ENCODE measurements at places on chromosomes 6 and 20. TPM values are rescaled to one million over a fixed set of nuclear protein-coding genes. Genes with fewer than 3 reads are reported as not detected.

- H3K27me3 ChIP-seq, result no peaks in the 10 kb centered on the region
- no peak overlapping the region for H3K4me3 ChIP-seq
- no peak for DNase-seq
- H3K4me1 ChIP-seq, result no peaks in the 10 kb centered on the region
- H3K27ac ChIP-seq, result no peak overlapping the region
These were observed 12.5 kb upstream of the BCKDHB start for GRCh38 chr6:80094017-80094416.

- H3K36me3 ChIP-seq, result no peaks in the 10 kb centered on the region
- H3K4me3 ChIP-seq, result no peak overlapping the region
- no peaks in the 10 kb centered on the region for H3K27me3 ChIP-seq
- no peaks in the 10 kb centered on the region for H3K4me1 ChIP-seq
- no peak for DNase-seq
These were observed 184.4 kb downstream of the PRL start for GRCh38 chr6:22112461-22112860.

- H3K36me3 ChIP-seq, result no peaks in the 10 kb centered on the region
- DNase-seq, result no peak
- H3K27ac ChIP-seq, result no peak overlapping the region
- H3K4me1 ChIP-seq, result no peaks in the 10 kb centered on the region
These were observed 229.0 kb downstream of the FOXC1 start for GRCh38 chr6:1838604-1839213.

COL9A3 gene
- 50.6 TPM for total RNA-seq

GRCh38 chr6:18087396-18088165 is 34.9 kb downstream of the NHLRC1 start:
- no peak overlapping the region for H3K27ac ChIP-seq
- no peaks in the 10 kb centered on the region for H3K27me3 ChIP-seq
- H3K4me3 ChIP-seq, result no peak overlapping the region

DNA sequence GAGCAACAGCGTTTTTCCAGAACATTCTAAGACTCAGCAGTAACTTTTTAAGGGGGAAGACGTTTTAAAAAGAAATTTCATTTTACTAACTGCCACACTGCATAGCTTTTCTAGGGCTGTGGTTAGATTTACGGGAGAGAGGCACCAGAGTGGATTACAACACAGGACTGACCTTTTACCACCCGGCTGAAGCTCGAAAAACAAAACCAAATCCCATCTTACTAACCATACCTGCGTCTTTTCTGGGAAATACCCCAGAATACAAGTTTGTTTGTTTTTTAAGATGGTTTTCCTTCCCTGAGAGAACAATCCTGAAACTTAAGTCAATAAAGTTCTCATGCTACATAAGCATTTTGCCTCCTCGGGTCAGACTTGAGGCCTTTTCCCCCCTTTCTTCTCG is 209.3 kb upstream of the SOX4 start:
- no peak overlapping the region for H3K27ac ChIP-seq
- no peak overlapping the region for H3K4me3 ChIP-seq
- no peak for DNase-seq
- no peaks in the 10 kb centered on the region for H3K4me1 ChIP-seq
- no peaks in the 10 kb centered on the region for H3K27me3 ChIP-seq

GRCh38 chr6:13380761-13381160 is 52.4 kb upstream of the TBC1D7 start:
- H3K4me1 ChIP-seq, result no peaks in the 10 kb centered on the region
- H3K27me3 ChIP-seq, result no peaks in the 10 kb centered on the region
- DNase-seq, result no peak
- H3K4me3 ChIP-seq, result no peak overlapping the region

GRCh38 chr20:36310215-36310981 is 4.3 kb downstream of the DLGAP4 start:
- no peaks in the 10 kb centered on the region for H3K27me3 ChIP-seq
- H3K4me3 ChIP-seq, result no peak overlapping the region
- DNase-seq, result no peak
- no peaks in the 10 kb centered on the region for H3K36me3 ChIP-seq
- peaks cover 6% of the 10 kb centered on the region for H3K4me1 ChIP-seq

- H3K27ac ChIP-seq, result no peak overlapping the region
- H3K27me3 ChIP-seq, result no peaks in the 10 kb centered on the region
- H3K36me3 ChIP-seq, result no peaks in the 10 kb centered on the region
- no peak for DNase-seq
These were observed 36.8 kb downstream of the HEBP2 start for GRCh38 chr6:138440758-138441357.

DNA sequence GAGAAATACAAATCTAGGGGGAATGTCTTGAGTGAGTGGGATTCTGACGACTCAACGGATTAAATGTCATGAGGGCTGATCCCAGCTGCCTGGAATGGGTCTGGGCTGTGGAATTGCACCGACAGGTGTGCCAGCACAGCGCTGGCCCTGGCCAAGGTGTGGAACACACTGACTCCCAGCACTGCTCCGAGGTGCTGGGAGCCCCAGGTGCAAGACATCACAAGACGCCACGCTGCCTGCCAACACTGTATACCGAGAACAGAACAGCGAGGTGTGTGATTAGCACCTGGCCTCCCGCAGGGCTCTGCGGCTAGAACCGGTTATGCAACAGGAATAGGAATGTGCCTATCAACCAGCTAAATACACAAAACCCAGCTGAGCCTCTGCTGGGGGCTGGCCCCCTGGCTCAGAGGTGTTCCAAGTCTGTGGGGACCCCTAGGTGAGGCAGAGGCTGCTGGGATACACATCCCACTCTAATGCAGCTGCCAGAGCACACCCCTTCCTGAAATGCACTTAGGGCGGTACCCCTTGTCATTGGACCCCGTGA is 24.8 kb upstream of the APMAP start:
- peaks cover under 1% of the 10 kb centered on the region for H3K4me1 ChIP-seq
- H3K36me3 ChIP-seq, result no peaks in the 10 kb centered on the region
- no peaks in the 10 kb centered on the region for H3K27me3 ChIP-seq
- H3K4me3 ChIP-seq, result no peak overlapping the region
- DNase-seq, result no peak

DNA sequence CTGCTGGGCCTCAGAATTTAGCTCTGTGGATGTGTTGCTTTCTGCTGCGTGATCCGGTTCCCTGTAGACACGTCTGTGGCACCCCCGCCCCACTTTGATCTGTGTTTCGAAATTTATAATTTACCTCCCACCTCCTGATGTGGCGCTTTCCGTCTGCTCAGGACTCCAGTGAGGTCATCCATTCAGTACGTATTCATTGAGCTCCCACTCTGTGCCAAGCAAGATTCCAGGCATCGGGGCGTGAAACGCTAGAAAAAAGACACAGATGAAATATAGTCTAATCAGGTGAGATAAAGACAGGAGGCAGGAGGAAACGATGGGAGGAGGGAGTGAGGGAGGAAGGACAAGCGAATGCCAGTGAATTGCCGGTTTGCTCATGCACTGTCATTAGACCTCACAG is 431.9 kb upstream of the SULF2 start:
- no peak overlapping the region for H3K27ac ChIP-seq
- no peaks in the 10 kb centered on the region for H3K4me1 ChIP-seq
- no peak overlapping the region for H3K4me3 ChIP-seq
- DNase-seq, result no peak
- H3K36me3 ChIP-seq, result no peaks in the 10 kb centered on the region

- no peaks in the 10 kb centered on the region for H3K4me1 ChIP-seq
- H3K27me3 ChIP-seq, result no peaks in the 10 kb centered on the region
- no peaks in the 10 kb centered on the region for H3K36me3 ChIP-seq
- no peak for DNase-seq
- no peak overlapping the region for H3K27ac ChIP-seq
These were observed 45.8 kb downstream of the NR2E1 start for GRCh38 chr6:108211671-108212070.

DNA sequence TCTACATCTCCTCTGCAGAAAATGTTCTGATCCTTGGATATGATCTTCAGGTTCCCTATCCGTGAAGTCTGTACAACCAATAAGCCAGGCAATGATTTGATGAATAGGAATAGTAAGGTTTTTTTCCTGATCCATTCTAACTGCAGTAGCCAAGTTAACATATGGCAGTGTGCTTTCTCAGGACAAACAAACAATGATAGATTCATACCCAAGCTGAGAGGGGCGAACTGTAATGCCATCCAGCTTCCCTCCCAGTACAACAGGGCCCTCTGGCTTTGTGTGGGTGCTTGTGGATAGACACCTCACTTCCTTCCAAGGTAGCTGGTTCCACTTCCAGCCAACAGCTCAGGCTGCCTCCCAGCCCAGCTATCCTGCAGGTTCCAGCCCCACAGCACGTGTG is 359.2 kb downstream of the CDH26 start:
- no peaks in the 10 kb centered on the region for H3K27me3 ChIP-seq
- DNase-seq, result no peak
- H3K36me3 ChIP-seq, result no peaks in the 10 kb centered on the region
- no peak overlapping the region for H3K27ac ChIP-seq
- no peaks in the 10 kb centered on the region for H3K4me1 ChIP-seq

GRCh38 chr6:24802271-24803059 is 3.7 kb upstream of the ARMH2 start:
- no peak overlapping the region for H3K4me3 ChIP-seq
- no peaks in the 10 kb centered on the region for H3K36me3 ChIP-seq
- peaks cover 5% of the 10 kb centered on the region for H3K4me1 ChIP-seq
- no peak overlapping the region for H3K27ac ChIP-seq

RAMACL gene
- 1.9 TPM for total RNA-seq

SLC17A3 gene
- not detected for total RNA-seq

DNA sequence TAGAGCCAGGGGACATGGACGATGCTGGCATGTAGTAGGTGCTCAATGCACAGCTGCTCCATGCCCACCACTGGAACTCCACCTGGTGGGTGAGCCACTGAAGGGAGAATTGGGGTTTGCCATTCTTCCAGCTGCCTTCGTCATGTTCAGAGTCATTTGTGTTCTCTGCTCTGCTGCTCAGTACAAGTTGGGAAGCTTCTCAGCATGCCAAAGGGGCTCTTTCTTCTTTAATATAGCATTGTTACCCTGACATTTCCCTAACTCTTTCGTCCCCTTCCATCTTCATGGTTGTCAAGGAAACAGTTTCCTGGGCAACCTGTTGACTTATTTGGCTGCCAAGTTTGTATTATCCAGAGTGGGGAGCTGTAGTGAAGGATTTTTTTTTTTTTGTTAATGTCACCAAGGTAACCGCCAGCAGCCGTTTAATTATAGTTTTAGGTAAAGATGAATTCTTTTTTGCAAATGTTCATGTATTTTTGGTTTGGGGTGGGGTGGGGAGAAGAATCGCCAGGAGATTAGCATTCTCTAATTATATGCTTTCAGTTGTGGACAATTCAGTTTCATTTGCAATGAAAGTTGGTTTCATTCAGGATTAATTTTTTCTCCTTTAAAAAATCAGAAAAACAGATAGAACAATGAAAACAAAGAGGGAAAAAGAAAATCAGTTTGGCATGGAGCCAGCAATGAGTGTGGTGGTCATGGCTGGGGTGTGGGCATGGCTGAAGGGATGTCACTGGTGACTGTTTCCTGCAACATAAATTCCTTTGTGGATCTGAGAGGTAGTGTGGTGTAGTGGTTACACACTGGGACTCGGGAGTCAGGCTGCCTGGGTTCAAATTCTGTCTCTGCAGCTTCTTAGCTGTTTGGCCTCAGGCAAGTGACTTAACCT is 73.0 kb upstream of the KCNG1 start:
- no peak overlapping the region for H3K4me3 ChIP-seq
- DNase-seq, result no peak
- H3K27ac ChIP-seq, result no peak overlapping the region
- no peaks in the 10 kb centered on the region for H3K27me3 ChIP-seq
- peaks cover 5% of the 10 kb centered on the region for H3K4me1 ChIP-seq

DNA sequence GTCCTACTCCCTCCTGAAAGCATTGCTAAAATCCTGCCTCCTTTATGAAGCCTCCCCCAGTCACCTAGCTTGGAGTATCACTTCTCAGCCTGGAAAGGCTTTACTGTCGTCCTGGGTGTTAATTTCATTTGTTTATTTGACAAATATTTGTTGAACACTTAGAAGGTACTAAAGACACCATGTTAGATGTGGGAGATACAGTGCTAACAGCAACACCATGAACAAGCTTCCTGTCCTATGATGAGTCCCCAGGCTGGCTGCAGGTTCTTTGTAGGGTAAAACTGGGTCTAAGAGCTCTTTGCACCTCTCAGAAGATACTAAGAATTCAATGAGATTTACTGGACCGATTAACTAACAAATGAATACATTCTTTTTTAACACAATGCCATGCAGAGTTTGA is 109.2 kb upstream of the TMEM170B start:
- H3K36me3 ChIP-seq, result no peaks in the 10 kb centered on the region
- DNase-seq, result no peak
- no peak overlapping the region for H3K4me3 ChIP-seq
- peaks cover 57% of the 10 kb centered on the region for H3K4me1 ChIP-seq
- H3K27me3 ChIP-seq, result no peaks in the 10 kb centered on the region

DNA sequence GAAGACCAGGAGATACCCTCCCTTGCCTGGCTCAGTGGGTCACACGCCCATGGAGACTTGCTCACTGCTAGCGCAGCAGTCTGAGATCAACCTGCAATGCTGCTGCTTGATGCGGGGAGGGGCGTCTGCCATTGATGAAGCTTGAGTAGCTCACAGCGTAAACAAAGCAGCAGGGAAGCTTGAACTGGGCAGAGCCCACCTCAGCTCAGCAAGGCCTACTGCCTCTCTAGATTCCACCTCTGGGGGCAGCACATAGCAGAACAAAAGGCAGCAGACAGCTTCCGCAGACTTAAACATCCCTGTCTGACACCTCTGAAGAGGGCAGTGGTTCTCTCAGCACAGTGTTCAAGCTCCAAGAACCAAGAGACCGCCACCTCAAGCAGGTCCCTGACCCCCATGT is 271.3 kb downstream of the ESR1 start:
- H3K36me3 ChIP-seq, result no peaks in the 10 kb centered on the region
- no peak overlapping the region for H3K27ac ChIP-seq
- no peak for DNase-seq
- no peaks in the 10 kb centered on the region for H3K4me1 ChIP-seq

- H3K27ac ChIP-seq, result no peak overlapping the region
- DNase-seq, result no peak
- H3K4me3 ChIP-seq, result no peak overlapping the region
- H3K36me3 ChIP-seq, result no peaks in the 10 kb centered on the region
These were observed 64.6 kb downstream of the ZC2HC1B start for GRCh38 chr6:143928853-143929252.

DNA sequence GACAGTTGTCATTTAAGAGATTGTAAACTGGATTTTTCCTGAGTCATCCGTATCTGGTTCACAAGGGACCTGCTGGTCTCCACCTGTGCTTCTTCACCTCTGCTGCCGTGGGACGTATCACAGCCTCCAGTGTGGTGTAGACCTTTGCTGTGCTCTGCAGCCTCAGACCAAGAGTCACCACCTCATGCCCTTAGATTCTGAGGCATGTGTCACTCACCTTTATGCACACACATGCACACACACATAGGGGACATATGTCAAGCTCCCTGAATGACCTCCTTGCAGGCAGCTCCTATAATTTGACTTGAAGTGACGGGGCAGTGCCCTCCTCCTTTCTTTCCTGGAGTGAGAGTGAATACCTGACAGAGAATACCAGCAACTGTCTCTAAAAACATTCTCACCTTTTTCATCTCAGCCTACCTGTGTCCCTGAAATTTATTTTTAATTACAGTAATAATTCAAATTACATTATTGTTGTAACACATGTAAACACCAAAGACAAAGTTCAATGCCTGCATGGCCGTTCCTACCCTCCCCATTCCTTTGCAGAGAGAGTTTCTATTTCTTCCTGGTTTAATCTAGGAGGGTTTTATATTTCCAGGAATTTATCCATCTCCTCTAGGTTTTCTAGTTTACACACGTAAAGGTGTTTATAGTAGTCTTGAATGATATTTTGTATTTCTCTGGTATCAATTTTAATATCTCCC is 3.5 kb downstream of the SLC17A4 start:
- no peak overlapping the region for H3K27ac ChIP-seq
- no peak for DNase-seq
- H3K4me1 ChIP-seq, result no peaks in the 10 kb centered on the region
- H3K27me3 ChIP-seq, result no peaks in the 10 kb centered on the region
- no peak overlapping the region for H3K4me3 ChIP-seq

Data from testis (tissue), 5 donors.